ENCODE measurements at places on chromosomes 2 and 18. TPM values are rescaled to one million over a fixed set of nuclear protein-coding genes. Genes with fewer than 3 reads are reported as not detected.

Gene KIF5C
- 388 TPM for total RNA-seq

Gene RAB6D
- 1.6 TPM for total RNA-seq

Gene DCDC2C
- 1.2 TPM for total RNA-seq

Gene DTNA
- total RNA-seq, result 46.5 TPM

Gene ANO7
- 0.41 TPM for total RNA-seq

Gene MMADHC
- total RNA-seq, result 147 TPM

Gene FSHR
- not detected for total RNA-seq

Gene NAT8
- not detected for total RNA-seq

Gene RNF125
- total RNA-seq, result 2.0 TPM

Gene DHX57
- total RNA-seq, result 54.6 TPM

Gene ANKRD23
- 4.1 TPM for total RNA-seq

Gene SIX3
- total RNA-seq, result 1.2 TPM

Gene SATB2
- total RNA-seq, result 440 TPM

Gene CDH19
- under 0.01 TPM for total RNA-seq

DNA sequence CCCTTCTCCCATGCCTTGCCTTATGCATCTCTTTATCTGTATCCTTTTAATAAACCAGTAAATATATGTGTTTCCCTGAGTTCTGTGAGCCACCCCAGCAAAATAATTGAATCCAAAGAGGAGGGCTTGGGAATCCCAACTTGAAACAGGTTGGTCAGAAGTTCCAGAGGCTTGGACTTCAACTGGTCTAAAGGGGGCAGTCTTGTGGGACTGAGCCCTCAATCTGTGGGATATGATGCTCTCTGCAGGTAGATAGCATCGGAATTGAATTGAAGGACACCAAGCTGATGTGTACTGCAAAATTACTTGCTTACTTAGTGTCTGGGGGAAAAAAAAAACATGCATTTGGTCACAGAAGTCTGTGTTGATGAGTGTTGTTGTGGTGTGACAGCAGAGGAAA lies 1033.5 kb upstream of the TMEFF2 start:
- no peak for DNase-seq

DNA sequence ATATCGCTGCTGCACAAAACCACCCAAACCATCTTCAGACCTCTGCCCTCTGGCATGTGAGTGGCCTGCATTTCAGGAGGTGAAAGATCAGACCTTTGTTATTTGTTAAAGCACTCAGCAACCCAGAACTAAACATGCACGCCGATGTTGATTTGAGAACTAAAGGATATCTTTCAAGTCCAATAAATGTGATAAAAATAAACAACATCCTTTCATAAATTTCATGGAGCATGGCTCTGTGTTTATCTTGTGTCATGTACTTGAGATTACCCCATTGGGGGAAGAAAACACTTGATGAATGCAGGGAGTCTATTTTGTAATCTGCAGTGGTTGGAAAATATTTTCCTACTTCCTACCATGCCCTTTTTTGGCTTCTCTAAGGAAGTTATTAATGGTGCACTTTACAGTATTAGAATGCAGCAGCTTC lies 70.8 kb upstream of the GATA6 start:
- DNase-seq, result no peak

GRCh38 chr2:73516033-73516432 lies 126.2 kb downstream of the NAT8 start:
- DNase-seq, result no peak

DNA sequence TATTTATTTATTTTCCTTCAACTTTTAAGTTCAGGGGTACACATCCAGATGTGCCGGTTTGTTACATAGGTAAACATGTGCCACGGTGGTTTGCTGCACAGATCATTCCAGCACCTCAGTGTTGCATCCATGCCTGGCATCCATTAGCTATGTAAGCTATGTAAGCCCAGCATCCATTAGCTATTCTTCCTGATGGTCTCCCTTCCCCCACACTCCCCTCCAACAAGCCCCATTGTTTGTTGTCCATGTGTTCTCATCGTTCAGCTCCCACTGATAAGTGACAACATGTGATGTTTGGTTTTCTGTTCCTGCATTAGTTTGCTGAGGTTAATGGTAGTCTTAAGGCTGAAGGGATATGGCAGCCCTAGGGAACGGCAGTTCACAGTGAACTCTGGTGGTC lies 203.4 kb downstream of the CTNNA2 start:
- DNase-seq, result no peak

- no peak for DNase-seq
Observed at GRCh38 chr2:202762556-202762955, 109.0 kb downstream of the ICA1L start.

- DNase-seq, result no peak
Observed at GRCh38 chr2:133438848-133439564, 129.3 kb downstream of the NCKAP5 start.

- no peak for DNase-seq
Observed at GRCh38 chr2:65228263-65228750, 676 bp downstream of the ACTR2 start.

DNA sequence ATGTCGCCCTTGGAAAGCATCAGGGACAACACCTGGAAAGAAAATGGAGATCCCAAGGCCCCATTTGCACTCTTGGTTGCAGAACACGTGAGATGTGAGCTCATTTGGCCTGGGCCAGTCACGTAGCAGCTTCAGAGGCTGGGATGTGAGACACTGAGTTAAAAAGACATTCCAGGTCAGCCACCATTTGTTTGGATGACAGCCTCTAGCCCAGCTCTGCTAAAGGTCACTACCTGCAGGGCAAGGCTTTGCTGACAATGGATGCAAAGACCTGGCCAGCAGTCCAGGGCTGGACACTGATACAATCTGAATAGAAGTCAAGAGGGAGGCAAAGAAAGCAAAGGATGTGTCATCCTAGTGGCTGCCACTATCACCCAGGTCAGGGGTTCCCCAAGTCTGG lies 83.9 kb upstream of the LRPPRC start:
- DNase-seq, result no peak

GRCh38 chr18:63083555-63083954 lies 236.0 kb downstream of the BCL2 start:
- no peak for DNase-seq

DNA sequence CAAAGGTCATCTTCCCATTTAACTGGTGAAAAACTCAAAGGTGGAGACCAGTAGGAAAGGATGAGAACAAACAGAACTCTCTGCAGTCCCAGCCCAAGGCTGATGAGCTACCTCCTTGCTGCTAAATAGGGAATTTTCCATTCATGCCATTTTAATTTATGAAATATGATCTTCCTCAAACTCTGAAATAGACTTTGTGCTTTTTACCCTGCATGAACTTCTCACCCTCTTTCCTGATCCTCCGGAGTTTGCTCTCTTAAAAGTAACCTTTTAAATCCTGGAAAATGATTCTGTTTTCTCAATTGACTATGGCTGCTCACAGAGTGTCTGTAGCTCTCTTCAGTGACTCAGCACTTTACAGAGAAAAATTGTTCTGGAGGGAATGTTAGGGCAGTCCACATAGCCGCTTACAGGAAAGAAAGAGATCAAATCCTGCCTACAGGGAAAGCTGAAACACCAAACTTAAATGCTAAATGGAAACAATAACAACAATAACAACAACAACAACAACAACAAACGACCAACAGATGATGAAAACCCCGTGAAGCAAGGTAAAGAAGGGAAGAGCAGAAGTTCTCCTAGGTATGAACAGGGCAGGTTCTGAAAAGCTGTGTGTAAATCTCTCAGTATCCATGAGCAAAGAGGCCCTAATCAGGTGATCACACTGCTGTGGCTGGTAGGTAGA lies 79.8 kb upstream of the SESTD1 start:
- no peak for DNase-seq

- no peak for DNase-seq
Observed at GRCh38 chr18:2143636-2144035, 427.7 kb downstream of the METTL4 start.

GRCh38 chr2:139946690-139947089 lies 1166.5 kb upstream of the NXPH2 start:
- DNase-seq, result no peak

DNA sequence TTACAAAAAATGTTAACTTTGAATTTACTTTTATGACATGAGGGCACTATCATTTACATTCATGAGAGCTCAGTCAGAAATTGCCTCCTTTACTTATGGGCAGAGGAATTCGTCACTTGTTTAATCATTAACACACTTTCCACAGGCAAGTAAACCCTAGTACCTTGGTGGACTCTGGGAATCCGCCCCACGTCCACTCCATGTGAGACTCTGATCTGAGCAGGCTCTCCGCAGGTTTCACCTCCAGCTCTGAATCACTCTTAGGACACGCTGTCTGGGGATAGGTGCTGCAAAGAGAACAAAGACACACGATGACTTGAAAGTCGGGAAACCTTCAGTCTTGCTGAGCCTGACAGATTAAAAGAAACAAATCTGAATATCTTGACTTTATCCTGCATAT lies 73.6 kb downstream of the LPIN2 start:
- DNase-seq, result no peak

DNA sequence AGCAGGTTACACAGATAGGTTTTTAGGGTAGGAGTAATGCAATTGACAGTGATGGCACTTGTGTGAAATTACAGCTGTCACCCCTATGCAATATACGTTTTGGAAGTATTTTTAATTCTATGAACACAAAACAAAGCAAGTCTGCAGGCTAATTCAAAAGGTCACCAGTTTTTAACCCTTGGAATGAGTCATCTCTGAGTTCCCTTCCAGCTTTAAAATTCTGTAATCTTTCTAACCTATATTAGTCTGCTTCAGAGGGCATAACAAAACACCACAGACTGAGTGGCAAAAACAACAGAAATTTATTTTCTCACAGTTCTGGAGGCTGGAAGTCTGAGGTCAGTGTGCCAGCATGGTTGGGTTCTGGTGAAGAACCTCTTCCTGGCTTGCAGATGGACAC lies 596.9 kb upstream of the HNMT start:
- DNase-seq, result no peak

GRCh38 chr2:71336802-71337201 lies 5.2 kb downstream of the ZNF638 start:
- DNase-seq, result no peak

GRCh38 chr2:238938401-238939055 lies 90.6 kb downstream of the TWIST2 start:
- DNase-seq, result no peak

DNA sequence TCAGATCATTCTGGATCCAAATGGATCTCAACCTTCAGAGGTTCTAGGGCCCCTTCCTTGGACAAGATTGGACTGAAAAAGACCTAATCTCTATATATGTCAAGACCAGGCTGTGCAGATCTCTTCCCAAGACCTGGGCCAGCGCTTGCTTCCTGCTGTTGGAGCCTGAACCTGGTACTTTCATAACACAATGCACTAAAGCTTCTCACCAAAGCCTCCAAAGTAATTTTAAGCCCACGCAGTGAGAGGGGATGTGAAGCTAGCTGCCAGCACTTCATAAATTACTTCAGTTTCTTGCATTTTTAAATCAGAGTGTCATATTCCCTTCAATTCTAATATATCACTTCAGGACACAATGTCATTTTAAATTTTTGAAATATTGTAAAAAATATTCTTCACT lies 50.7 kb downstream of the LRRC30 start:
- no peak for DNase-seq

DNA sequence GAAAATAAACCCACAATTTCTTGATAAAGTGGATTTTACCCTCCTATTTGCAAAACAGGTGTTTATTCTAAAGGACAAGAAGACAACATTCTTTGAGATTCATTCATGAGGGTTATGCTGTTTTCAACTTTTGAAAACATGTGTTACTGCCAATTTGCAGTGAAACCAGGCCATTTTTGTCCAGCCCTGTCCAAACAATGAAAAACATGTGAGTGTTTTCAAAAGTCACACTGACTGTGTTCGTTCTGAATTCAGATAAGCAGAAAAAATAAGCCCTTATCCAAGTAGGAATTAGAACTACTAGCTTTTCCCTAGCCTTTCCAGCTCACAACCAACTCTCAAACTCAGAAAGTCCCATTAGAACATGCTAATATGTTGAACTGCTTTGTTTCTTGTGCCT lies 148.1 kb upstream of the PID1 start:
- no peak for DNase-seq

DNA sequence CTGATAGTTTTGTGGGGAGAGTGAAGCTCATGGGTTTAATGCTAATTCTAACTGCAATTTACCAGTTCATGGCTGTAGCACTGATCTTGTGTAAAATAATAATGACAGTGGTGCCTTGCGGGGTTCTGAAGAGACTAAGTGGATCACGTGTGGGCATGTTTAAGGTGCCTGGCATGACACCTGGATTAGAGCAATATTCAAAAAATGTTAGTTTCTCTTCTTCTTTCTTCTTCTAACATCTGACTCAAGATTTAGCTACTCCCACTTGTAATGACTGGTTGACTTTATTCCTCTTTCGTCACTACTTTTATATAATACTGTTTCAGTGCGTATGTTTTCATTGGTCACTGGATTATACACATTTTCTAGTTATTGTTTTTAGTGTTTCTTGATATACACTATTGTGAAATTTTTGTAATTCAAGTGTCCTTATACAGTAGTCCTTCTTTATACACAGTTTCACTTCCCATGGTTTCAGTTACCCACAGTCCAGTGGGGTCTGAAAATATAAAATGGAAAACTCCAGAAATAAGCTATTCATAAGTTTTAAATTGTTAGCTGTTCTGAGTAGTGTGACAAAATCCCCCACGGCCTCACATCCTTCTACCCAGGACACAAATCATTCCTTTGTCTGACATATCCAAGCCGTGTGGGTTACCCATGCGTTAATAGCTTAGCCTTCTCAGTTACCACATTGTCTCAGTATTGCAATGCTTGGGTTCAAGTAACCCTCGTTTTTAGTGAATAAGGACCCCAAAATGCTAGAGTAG lies 662.2 kb upstream of the CNTNAP5 start:
- no peak for DNase-seq

GRCh38 chr18:44732599-44732998 lies 51.9 kb downstream of the SETBP1 start:
- DNase-seq, result no peak

DNA sequence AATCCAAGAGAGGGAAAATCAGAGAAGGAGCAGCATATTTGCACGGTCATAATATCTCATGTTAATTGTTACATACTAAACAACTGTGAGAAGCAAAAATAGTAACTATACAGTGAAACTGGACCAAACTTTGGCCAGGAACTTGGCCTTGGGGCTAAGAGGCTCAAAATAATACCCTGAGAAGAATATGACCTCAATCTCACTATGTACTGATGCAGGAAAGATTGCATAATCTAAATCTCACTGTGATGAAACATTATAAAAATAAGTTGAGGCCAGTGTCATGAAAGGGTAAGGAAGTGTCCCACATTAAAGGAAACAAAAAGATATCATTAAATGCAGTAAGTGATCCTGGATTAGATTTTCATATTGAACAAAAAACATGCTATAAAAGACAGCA lies 36.5 kb downstream of the ZRANB3 start:
- DNase-seq, result no peak

- no peak for DNase-seq
Observed at GRCh38 chr2:223877721-223878410, 40.5 kb upstream of the AP1S3 start.

- no peak for DNase-seq
Observed at GRCh38 chr2:20378341-20378740, 27.7 kb upstream of the PUM2 start.
